ENCODE measurements at places on chromosomes 3 and 15.
A peak's percentile ranks its signal among the peaks of the same experiment; 100 is the strongest.

GRCh38 chr3:5013021-5013906 lies 34.0 kb downstream of the BHLHE40 start:
- no peak for DNase-seq

DNA sequence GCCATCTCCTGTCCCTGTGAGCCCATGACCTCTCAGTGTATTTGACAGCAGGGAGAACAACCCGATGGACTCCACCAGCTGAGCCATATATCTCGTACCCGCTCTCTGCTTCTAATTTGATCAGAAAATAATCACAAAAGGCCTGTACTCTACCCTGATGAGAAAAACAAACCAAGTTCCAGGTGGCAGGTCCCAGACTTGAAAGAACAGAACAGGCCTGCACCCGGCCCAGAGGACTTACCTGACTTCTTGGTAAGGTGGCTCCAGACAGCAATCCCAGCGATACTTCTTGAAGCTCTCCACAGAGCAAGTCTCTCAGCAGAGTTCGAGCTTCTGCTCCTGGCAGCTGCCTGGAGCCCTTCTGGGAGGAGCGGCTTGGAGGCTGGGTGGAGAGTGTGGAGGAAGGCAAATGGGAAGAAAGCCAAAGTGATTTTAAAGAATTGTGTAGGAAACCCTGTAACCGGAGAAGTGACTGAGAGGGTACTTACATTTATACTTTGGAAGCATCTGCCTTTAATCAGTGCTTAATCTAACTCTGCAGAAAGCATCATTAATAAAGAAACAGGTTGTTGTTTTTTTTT lies 91.6 kb downstream of the SCN11A start:
- no peak for DNase-seq

- DNase-seq: no peak
These were observed 110.6 kb downstream of the ETFA start for GRCh38 chr15:76200641-76201105.

- no peak for DNase-seq
These were observed 10.5 kb upstream of the NUDT16 start for GRCh38 chr3:131370935-131371687.

GRCh38 chr3:112482675-112483074 lies 16.6 kb downstream of the BTLA start:
- no peak for DNase-seq

- DNase-seq: no peak
These were observed 43.7 kb downstream of the CASR start for GRCh38 chr3:122227036-122227781.

DNA sequence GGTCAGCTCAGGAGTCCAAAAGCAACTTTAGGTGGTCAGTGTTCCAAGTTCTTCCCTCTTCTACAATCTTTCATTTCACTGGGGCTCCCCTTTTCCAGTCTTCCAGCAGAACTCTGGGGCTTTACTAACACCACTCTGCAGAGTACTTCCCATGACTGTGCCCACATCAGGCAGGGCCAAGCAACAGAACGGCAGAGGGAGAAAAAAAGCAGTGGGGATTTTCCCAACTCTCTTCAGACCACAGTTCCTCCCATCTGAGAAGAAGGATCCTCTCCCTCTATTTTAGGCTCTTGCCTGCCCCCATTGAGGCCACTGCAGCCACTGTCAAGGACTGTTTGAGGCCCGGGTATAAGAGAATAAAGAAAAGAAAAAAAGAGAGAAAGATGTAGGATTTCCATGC lies 70.7 kb downstream of the TTBK2 start:
- DNase-seq: no peak

GRCh38 chr3:30331519-30331918 lies 274.9 kb upstream of the TGFBR2 start:
- DNase-seq: no peak

- DNase-seq: no peak
These were observed 69.6 kb downstream of the ATP10A start for GRCh38 chr15:25793354-25794050.

GRCh38 chr15:78007964-78008886 lies 69.3 kb downstream of the TBC1D2B start:
- peak; percentile 27 for DNase-seq

DNA sequence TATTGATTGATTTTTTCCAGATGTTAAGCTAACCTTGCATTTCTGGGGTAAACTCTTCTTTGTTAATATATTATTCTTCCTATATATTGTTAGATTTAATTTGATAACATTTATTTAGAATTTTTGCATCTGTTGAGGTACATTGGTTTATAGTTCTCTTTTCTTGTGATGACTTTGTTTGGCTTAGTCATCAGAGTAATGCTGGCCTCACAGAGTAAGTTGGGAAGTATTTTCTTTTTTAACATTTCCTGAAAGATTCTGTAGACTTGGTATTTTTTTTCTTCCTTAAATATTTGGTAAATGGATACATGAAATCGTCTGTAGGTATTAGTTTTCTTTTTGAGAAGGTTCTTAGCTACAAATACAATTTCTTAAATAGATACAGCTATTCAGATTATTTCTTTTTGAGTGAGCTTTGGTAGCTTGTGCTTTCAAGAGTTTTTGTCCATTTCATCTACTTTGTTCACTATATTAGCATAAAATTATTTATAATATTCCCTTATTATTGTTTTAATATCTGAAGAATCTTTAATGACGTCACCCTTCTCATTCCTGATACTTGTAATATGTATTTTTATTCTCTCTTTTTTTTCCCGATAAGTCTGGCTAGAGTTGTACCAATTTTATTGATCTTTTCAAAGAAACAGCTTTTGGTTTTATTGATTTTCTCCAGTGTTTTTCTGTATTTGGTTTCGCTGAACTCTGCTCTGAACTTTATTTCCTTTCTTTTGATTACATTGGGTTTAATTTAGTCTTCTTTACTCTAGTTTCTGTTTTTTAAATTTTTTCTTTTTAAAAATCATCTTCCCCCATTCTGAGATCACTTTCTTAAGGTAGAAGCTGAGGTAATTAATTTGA lies 6.5 kb upstream of the HPS3 start:
- DNase-seq: no peak

DNA sequence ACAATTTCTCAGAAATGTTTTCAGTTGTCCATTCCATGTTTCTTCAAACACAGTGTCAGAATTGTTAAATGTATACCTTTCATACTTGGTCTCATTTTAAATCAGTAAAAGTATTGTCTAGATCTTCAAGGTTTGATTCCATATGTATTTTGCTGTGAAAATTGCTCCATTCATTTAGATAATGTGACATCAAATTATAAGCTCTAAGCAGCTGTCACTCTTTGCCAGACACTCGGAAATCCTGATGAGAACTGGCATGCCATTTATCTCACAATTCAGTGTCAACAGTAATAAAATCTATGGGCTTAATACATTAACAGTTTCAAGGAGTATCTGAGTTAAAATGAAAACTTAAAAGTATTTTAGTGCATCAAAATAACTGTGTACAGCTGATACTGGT lies 1025.3 kb upstream of the EPHA6 start:
- no peak for DNase-seq

DNA sequence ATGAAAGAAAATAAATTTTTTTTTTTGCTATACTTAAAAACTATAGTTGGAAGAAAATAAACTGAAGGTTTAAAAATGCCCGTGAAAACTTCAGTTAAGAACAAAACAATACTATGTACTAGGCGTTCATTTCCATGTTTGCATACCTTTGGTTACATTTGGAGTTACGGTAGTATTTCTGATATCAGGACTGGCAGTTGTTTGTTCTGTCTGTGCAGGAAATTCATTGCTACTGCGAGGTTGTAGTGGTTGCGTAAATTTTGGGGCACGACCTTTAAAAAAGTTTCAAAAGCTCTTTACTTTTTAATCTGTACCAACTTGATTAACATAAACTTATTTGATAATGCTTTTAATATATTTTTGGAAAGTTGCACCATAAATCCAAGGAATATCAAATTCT lies 47.9 kb downstream of the ST3GAL6 start:
- DNase-seq: no peak

DNA sequence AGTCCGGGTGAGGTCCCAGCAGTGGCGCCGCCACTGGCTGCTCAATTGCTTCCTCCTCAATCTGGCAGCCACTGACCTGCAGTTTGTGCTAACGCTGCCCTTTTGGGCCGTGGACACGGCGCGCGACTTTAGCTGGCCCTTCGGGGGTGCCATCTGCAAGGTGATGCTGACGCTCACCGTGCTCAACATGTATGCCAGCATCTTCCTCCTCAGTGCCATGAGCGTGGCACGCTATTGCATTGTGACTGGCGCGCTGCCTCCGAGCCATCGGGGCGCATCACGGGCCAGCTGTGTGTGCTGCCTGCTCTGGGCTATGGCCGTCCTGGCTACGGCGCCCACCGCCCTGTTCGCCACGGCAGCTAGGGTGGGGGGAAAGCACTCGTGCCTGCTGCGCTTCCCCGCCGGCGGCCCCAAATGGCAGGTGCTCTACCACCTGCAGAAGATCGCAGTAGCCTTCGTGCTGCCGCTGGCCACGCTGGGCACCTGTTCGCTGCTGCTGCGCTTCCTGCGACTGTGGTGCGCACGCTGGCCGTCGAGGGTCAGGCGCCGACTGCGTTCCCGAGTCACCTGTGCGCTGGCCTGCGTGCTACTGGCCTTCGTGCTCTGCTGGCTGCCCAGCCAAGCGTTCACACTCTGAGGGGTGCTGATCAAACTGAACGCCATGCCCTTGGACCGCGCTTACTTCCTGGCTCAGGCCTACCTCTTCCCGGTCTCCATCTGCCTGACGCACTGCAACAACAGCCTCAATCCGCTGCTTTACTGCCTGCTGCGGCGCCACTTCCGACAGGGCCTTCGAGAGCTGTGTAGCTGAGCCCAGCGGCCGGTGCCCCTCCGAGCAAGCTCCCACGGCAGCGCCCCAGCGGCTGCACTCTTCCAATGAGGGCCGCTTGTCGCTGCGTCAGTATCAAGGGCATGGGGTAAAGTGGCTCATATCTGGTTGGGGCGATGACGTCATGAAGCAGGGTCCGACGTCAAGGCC lies 20.3 kb upstream of the ADAMTS7 start:
- DNase-seq: no peak

DNA sequence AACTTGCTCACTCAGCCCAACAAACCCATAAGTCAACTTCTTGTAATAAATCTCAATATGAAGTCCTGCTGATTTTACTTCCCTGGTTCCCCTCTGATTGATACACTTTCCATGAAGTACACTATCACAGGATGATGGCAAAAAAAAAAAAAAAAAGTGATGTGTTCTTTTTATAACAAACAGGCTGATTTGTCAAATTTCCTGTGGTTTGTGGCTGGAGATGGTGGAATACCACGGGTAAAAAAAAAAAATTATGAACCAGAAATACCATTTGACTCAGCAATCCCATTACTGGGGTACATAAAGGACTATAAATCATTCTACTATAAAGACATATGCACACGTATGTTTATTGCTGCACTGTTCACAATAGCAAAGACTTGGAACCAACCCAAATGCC lies 10.7 kb upstream of the SERPINI2 start:
- no peak for DNase-seq

DNA sequence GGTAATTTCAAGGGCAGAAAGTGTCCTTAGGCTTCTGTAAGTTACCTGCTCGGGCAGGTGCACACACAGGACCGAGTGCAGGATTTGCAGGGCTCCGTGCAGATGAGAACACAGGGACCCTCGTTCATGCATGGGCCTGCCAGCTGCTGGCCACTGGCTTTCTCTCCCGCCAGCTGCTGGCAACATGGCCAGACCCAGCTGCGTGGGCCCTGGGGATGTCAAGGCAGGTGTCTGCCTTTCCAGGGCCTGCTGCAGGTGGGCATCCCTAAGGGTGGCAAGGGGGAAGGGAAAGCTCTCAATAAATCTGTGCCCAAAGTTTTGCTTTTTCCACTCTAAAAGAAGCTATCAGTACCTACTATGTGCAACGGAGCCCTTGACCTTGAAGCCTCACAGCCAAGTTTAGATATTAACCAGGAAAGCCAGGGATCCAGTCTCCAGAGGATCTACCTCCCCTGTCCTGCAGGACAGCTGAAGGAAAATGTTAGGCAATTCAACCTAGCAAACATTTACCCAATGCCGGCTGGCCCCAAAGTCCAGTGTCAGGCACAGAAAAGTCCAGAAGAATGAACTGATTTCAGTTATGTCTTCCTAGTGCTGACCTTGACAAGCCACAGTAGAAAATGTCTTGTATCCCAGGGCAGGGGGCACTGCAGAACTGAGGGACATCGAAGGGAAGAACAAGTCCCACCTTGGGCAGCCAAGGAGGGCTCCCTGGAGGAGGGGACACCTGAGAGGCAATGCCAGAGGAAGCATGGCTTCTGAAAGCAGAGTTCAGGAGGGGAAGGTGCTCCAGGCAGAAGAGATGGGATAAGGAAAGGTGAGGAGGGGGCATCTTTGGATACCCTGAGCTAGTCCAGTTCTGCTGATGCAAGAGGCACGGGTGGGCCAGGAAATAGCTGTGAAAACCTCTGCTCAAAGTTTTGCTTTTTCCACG lies 26.4 kb downstream of the NUP210 start:
- no peak for DNase-seq

DNA sequence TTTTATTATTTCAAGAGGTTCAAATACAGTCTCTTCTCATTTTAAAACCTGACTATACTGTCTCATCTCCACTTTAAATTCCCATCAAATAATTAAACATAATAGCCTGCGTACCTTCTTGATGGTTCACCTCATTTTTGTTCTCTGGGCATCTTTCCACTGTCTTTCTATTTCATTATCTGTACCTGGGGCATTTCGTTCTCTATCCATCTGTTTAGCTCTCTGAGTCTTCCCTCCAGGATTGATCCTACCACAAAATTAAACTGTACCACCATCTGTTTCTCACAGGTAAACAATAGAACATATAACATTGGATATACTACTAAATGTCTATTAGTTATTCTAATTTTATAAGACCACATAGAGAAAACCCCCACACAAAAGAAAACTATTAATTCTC lies 1331.4 kb downstream of the NSUN3 start:
- no peak for DNase-seq

DNA sequence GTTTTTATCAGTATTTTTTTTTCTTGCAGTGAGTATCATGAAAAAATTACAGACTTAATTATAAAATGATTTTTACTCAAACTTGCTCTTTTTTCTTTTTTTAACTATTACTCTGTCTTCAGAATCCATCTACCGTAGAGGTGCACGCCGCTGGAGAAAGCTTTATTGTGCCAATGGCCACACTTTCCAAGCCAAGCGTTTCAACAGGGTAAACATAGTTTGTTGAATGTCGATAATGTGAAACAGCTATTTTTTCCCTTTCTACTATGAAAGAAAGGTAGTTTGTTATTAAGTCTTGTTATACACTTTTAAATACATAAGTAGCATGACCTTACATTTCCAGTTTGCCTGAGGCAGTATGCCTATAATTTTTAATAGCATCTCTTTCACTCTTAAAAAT lies 45.6 kb downstream of the PRKCI start:
- DNase-seq: no peak

GRCh38 chr3:24367216-24367615 lies 127.4 kb downstream of the THRB start:
- no peak for DNase-seq

- no peak for DNase-seq
These were observed 69.2 kb downstream of the PLXNA1 start for GRCh38 chr3:127052121-127052561.

DNA sequence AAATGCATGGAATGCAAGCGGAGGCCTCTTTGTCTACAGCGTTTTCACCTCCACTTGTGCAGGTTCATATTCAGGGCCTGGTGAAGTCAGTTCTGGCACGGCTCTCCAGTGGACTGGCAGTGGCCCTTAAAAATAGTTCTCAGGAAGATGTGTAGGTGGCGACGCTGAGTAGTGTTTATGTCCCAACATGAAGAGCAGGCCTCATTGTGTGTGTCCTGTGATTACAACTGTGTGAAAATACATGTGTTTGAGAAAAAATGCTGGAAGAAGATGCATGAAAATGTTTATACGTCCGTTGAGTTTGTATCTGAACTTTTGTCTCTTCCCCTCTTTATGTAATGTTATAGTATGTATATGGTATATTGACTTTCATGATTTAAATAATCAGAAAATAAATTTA lies 7.2 kb downstream of the LIPC start:
- peak; percentile 18 for DNase-seq
